ENCODE measurements at places on chromosomes 5 and 9.

- no peak for DNase-seq
These were observed 25.9 kb upstream of the PTAR1 start for GRCh38 chr9:69785757-69786156.

DNA sequence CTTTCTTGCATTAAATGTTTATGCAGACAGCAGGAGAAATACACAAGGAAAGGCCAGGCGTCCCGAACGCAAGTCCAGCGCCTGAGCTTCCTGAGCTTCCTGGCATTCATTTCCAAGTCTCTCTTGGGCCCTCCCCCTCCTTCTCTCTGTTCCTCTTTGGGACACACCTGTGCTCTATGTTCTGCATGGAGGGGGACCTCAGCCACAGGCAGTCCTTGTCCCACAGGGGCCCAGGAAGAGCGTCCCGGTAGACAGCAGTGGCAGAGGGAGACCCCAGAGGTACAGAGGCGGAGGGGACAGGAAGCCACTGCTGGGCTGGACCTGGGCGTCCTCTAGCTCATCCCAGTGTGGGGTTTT is 221.3 kb downstream of the C9orf50 start:
- DNase-seq = no peak

DNA sequence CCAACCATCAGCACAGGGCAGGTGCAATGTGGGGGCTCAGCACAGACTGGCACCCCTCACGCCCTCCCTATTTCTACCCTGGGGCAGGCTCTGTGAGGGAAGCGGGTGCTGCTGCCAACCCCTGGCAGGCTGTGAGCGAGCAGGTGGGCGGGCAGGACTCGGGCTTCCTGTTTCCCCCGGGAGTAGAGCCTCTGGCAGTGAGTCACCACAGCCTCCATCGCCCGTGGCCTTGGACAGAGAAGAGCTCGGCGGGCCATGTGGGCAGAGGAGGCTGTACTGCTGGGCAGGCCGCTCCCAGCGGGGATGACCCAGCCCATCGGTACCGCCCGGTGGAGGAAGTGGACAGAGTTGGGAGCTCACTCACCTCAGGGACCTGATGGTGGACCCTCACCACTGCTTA is 16.6 kb downstream of the KCNT1 start:
- no peak for DNase-seq

GRCh38 chr5:54093861-54094260 is 216.5 kb downstream of the ARL15 start:
- DNase-seq = no peak

DNA sequence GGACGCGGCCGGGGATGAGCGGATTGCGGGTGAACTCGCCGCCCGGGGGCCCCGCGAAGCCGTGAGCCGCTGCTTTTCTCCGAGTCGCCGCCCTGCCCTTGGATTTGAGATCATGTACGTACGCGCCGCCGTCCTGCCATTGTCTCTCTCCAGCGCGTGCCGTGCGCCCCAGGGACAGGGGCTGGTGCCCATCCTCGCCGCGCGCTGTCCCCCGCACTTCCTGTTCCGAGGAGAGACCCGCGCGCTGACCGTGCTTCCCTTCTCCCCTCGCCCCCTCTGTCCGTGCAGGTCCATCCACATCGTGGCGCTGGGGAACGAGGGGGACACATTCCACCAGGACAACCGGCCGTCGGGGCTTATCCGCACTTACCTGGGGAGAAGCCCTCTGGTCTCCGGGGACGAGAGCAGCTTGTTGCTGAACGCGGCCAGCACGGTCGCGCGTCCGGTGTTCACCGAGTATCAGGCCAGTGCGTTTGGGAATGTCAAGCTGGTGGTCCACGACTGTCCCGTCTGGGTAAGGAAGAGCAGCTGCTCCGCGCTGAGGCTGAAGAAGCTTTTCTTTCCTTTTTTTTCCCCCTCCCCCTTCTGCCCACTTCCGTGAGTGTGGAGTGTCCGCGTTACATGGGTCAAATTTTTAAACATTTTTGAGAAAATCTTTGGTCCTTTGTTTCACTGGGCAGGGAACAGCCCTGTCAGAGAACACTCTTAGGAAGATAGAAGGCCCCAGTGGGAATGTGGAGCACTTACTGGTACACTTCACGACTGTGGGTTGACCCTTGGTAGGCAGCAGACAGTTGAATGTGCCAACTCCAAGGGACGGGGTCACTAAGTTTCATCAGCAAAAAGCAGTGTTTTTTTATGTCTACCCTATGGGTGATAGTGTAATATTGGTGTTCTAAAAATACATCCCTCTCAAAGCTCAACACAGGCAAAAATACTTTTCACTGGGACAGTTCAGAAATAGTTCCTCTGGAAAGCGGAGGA is 727 bp downstream of the RHOBTB3 start:
- DNase-seq = no peak

- no peak for DNase-seq
These were observed 382.8 kb upstream of the WWC1 start for GRCh38 chr5:167908606-167909005.

DNA sequence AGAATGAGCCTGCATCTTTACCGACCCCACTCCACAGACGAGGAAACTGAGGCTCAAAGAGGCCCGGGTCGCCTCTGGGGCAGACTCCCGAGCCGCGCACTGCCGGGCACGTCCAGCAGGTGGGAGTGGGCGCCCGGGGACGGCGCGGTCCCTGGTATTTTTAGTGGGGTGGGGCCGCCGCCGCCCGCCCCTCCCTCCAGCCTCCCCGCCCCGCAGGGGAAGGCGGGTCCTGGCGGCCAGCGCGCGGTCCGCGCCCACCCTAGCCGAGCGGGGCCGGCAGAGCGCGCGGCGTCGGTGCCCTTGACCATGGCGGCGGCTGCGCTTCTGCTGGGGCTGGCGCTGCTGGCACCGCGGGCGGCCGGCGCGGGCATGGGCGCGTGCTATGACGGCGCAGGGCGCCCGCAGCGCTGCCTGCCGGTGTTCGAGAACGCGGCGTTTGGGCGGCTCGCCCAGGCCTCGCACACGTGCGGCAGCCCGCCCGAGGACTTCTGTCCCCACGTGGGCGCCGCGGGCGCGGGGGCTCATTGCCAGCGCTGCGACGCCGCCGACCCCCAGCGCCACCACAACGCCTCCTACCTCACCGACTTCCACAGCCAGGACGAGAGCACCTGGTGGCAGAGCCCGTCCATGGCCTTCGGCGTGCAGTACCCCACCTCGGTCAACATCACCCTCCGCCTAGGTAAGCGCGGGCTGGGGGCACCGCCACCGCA is at the start of gene LAMC3:
Gene LAMC3 (plus strand): TSS at position 266 of the 710 bp plus-strand sequence. CDS start 41 bp downstream, at position 307.
- no peak for DNase-seq

GRCh38 chr9:133257465-133257956 is 17.5 kb downstream of the ABO start:
- no peak for DNase-seq

- DNase-seq = no peak
These were observed 59.5 kb upstream of the ERCC6L2 start for GRCh38 chr9:95815961-95816360.

DNA sequence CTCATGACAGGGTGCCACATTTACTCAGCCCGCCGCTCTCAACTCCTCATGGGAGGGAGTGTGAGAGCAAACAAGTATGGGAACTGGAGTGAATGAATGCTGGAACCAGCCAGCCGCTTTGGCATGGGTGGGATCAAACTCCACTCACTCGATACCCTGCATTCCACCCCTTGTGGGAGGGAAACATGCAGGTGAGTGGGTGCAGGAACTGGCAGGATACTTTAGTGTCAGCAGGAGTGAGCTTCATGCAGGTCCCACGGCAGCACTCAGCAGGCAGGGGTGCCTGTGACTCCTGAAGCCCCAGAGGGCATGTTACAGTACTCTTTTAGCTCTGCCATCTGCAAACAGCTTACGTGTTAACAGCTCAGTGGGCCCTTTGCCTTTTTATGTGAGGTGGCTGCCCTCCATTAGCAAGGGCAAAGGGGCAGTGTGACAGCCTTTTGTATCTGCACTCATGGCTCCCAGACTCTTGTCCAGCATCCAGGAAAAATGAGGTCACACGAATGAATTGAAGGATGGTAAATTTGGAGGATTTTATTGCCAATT is 433.2 kb upstream of the NMUR2 start:
- no peak for DNase-seq

DNA sequence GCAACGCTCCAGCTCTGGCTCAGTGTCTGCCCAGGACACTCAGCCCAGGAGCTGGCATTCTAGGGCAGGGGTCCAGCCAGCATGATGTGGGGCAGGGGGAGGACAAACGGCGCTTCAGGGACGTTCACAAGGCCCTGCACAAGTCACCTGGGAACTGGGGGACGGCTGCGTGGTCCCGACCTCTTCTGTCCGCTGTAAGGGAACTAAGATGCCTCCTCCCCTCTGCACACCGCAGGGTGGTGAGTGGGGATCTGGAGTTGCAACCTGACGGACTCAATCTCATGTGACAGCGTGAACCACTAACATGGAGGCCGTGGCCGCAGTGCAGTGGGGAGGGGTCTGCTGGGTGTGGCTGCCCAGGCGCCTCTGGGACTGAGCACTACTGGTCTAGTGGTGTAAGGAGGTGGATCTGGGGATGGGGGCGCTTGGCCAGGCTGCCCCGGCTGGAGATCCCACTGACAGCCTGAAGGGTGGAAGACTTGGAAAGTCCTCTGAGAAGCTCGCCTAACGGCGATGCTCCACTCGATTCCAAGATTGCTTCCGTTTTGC is 88.0 kb upstream of the RAPGEF1 start:
- DNase-seq = no peak

- DNase-seq = no peak
These were observed 125.1 kb downstream of the PDE4D start for GRCh38 chr5:59768152-59769040.

- no peak for DNase-seq
These were observed at the start of gene DCANP1 for GRCh38 chr5:135447298-135447929. Gene DCANP1 (minus strand): TSS chr5:135447348. CDS start chr5:135447108, 240 bp downstream.

GRCh38 chr9:128771094-128771721 is 519 bp downstream of the ZER1 start:
- DNase-seq = no peak

DNA sequence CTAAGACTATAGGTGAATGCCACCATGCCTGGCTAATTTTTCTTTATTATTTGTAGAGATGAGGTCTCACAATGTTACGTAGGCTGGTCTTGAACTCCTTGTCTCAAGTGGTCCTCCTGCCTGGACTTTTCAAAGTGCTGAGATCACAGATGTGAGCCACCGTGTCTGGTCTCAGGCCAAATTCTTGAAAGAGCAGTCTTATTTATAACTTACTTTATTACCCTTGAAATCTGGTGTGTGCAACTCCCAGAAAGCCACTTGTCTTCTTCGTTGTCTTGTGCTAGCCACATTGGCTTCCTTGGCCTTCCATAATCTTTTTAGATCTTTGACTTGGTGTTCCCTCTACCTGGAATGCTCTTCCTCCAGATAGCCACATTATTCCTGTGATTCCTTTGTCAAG is 50.1 kb downstream of the CTNNA1 start:
- no peak for DNase-seq

DNA sequence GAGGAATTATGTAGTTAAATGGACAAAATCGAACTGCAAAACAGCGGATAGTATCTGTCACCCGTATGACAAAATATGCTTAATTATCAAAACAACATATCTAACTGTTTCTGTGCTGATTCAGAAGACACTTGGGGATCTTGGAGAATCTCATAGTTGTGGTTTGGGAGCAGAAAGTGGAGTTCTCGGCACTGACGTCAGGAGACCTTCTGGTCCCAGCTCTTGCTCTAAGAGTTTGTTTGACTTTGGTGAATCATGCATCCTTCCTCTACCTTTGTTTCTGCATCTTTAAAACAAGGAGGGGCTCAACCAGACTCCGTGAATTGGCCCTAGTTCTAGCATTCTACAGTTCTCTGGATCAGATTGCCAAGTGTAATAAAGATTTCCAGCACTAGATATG is 37.0 kb upstream of the TAF1L start:
- DNase-seq = no peak

- no peak for DNase-seq
These were observed 69.1 kb downstream of the ADAMTS2 start for GRCh38 chr5:179275941-179276837.

GRCh38 chr5:172245703-172246125 is 37.9 kb downstream of the UBTD2 start:
- DNase-seq = no peak

- DNase-seq = no peak
These were observed 110.4 kb downstream of the FBXO4 start for GRCh38 chr5:42035526-42035925.

DNA sequence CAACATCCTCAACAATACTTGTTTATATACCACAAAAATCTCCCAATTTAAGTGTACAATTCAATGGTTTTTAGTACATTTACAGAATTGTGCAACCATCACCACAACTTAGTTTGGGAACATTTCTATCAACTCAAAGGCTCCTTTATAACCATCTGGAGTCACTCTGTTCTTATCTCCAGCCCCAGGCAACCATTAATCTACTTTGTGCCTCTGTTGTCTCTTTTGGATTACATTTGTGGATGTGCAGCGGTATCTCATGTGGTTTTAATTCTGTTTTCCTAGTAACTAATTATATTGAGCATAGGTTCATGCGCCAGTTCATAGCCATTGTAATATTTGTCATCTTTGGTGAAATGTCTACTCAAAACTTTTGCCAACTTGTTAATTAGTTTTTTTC is 14.4 kb downstream of the ADAMTS19 start:
- no peak for DNase-seq

DNA sequence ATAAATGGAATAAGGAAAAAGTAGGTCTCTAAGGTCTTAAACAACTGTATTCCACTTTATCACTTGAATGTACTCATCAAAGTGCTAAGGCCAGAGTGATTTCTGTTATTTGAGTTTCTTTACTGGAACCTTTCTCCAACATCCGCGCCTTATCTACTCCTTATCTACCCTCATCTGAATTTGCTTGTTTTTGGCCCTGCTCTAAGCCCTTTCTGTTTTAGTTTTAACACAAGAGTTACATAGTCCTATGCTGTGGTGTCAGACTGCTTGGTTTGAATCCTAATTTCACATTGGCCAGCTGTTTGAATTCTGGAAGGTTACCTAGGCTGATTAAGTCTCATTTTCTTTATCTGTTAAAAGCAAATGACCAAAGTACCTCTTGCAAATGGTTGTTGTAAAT is 128.3 kb downstream of the PCSK5 start:
- DNase-seq = no peak

DNA sequence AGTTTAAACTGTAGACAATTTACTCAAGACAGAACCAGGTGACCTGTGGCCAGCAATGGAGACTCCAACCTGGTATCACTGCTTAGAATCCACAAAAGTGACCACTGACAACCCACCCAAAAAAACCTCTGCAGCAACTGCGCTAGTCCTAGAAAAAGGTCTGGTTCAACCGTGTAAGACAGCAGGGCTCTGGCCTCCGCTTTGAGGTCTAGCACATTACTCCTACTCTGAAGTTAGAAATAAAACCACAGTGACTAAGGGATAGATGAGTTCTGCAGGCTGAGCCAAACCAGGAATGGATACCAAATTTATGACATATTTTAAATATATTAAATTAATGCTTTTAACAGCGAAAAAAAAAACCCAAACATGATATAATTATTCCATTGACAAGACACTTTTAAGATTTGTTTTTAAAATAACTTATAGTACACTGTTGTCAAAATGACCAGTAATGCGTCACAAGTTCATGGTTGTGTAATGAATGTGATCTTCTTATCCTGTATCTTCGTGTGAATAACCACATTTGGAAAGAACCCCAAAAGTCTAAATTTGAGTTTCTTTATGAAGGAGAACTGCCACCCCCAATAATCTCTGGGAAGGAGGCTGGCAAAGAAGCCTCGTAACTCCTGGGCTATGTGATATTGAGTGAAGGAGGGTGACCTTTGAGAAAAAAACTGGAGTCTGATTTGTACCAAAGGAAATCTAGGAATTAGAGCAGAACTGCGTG is 101.9 kb upstream of the SLC44A1 start:
- no peak for DNase-seq
